Vagina (tissue), 2 donors: ENCODE measurements at places on chromosomes 1 and 21. TPM values are rescaled to one million over a fixed set of nuclear protein-coding genes. Genes with fewer than 3 reads are reported as not detected.

DNA sequence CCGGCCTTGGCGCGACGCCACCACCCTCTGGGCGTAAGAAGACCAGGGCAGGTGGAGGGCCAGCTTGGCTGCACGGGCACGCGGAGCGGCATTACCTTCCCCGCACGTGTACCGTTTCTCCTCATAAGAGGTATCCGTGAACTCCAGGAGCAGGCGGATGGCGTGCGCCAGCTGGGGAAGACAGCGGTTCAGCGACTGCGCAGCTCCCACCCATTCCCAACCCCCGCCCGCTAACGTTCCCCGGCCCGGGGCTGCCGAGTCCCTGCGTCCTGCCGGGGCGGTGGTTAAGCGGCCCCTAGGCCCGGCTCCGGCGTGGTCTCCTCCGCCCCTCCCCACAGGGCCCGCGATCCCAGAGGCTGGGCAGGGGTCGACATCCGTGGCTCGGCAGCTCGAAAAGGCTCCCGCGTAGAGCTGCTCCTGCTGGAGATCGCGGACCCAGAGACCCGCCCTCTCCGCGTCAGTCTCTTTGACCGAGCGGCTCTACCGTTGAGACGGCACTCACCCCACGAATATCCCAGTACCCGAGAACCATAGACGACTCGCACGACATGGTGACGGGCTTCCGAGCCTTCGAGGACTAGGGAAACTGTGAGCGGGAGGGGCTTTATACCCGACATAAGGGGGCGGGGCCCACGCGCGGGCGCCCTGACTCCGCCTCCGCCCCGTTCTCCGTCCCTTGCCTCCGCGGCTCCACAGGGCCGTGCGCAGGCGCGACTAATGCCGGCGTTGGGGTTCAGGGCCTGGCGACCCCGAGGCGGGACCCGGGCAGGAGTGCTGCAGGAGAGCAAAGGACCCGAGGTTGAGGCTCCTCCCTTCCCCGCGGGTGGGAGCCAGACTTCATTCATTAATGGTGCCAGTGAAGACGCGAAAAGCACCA lies 862 bp downstream of the GSTM3 start:
- peaks cover 21% of the 10 kb centered on the region for H3K4me1 ChIP-seq
- peak overlapping the region; percentile 90 for H3K27ac ChIP-seq
- no peak for DNase-seq
- no peaks in the 10 kb centered on the region for H3K27me3 ChIP-seq
- peaks cover 15% of the 10 kb centered on the region for H3K36me3 ChIP-seq
- H3K4me3 ChIP-seq: peak overlapping the region; percentile 83

DNA sequence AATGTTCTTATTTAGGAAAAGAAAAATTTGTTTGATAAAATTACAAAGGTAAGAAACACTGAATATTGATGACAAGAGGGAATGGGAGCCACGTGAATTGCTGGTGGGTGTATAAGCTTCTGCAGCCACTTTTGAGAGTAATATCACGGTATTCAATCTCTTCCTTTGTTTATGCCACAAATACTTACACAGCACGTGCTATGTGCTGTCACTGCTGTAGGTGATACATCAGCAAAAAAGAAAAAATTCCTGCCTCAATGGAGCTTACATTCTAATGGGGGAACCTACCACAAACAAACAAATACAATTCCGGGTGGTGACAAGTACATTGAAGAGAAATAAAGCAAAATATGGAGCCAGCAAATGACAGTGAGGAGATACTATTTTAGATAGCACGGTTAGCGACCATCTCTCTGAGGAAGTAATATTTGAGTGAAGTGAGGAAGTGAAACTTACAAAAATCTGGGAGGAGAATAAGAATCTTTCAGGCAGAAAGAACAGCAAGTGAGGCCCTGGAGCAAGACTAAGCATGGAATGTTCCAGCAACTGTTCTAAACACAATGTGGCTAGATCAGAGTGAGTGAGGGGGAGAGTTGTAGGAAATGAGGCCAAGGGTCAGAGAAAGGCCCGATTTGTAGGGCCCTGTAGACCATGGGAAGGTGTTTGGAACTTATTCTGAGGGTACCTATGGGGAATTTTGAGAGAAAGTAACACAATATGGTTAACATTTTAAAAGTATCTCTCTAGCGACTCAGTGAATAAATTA lies 2.6 kb upstream of the FCRLB start:
- H3K36me3 ChIP-seq: no peaks in the 10 kb centered on the region
- no peaks in the 10 kb centered on the region for H3K4me1 ChIP-seq
- no peak overlapping the region for H3K4me3 ChIP-seq

DNA sequence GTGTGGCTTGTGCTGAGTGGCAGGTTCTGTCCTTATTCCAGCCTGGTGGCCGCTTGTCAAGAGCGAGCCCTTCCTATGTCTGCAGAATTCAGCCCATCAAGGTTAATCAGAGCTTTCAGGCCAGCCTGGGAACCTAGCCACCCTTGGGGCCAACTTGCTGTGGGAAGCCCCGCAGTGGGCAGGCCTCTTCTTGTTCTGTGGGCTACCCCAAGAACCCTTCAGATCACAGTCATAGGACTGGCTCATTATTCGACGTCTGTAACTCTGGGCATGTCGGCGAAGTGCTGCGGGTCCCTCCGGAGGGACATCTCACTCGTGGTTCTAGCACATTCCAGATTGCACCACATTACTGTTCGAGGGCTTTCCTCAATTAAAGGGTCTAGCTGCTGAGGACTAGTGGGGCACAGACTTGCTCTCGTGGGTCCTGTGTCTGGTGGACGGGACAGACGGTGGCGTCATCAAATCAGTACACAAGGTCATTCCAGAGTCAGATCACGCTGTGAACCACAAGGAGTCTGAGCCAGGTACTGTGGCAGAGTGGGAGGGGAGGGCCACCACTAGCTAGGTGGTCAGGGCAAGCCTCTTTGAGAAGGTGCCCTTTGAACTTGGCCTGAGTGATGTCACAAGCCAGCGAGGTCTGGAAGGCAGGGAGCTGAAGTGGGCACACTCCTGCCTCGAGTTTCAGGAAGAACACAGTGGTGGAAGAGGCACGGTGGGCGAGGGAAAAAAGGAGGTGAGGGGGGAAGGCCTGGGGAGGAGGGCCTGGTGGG lies 20.3 kb upstream of the TNFRSF1B start:
- H3K27me3 ChIP-seq: no peaks in the 10 kb centered on the region
- peak overlapping the region; percentile 31 for H3K27ac ChIP-seq
- DNase-seq: no peak
- H3K4me3 ChIP-seq: no peak overlapping the region
- H3K4me1 ChIP-seq: peaks cover 22% of the 10 kb centered on the region

DNA sequence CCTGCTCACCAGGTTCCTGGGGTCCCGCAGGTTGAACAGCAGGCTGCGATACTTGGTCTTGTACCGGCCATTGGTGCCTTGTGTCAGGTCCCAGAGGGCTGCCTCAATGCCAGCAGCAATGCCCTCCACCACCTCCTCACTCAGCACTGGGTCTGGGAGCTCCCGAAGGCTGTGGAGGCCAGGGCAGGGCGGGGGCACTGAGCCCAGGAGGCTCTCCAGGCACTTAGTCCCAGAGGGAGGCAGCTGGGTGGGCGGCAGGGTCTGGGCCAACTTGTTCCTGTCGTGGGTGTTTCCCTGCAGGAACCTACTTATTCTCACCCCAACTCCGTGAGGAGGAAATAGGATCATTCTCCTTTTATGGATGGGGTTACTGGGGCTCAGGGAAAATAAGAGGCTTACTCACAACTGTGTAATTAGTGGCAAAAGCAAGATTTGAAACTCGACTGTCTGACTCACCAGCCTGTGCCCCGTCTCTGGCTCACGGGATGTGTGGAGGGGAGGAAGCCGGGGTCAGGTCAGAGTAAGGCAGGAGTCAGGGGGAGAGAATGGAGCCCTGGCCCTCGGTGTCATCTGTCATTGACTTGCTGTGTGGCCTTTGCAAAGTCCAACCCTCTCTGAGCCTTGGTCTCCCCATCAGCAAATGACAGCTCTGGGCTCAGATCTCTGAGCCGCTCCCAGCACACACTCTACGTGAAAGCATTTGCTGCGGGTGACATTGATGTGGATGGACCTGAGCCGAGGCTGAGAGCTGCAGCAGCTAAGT lies 17.2 kb downstream of the SPOCD1 start:
- no peak overlapping the region for H3K27ac ChIP-seq
- H3K4me1 ChIP-seq: peaks cover 14% of the 10 kb centered on the region
- no peaks in the 10 kb centered on the region for H3K27me3 ChIP-seq
- DNase-seq: no peak

The LCE1E gene
- total RNA-seq: not detected

GRCh38 chr1:58861506-58861905 lies 77.7 kb upstream of the JUN start:
- H3K4me1 ChIP-seq: no peaks in the 10 kb centered on the region
- DNase-seq: no peak
- H3K4me3 ChIP-seq: no peak overlapping the region
- no peak overlapping the region for H3K27ac ChIP-seq
- no peaks in the 10 kb centered on the region for H3K27me3 ChIP-seq
- no peaks in the 10 kb centered on the region for H3K36me3 ChIP-seq

GRCh38 chr1:228457017-228457395 lies 30.2 kb upstream of the RNF187 start:
- no peaks in the 10 kb centered on the region for H3K27me3 ChIP-seq
- H3K4me1 ChIP-seq: peaks cover 30% of the 10 kb centered on the region
- DNase-seq: no peak
- H3K27ac ChIP-seq: peak overlapping the region; percentile 88
- H3K4me3 ChIP-seq: peak overlapping the region; percentile 46

DNA sequence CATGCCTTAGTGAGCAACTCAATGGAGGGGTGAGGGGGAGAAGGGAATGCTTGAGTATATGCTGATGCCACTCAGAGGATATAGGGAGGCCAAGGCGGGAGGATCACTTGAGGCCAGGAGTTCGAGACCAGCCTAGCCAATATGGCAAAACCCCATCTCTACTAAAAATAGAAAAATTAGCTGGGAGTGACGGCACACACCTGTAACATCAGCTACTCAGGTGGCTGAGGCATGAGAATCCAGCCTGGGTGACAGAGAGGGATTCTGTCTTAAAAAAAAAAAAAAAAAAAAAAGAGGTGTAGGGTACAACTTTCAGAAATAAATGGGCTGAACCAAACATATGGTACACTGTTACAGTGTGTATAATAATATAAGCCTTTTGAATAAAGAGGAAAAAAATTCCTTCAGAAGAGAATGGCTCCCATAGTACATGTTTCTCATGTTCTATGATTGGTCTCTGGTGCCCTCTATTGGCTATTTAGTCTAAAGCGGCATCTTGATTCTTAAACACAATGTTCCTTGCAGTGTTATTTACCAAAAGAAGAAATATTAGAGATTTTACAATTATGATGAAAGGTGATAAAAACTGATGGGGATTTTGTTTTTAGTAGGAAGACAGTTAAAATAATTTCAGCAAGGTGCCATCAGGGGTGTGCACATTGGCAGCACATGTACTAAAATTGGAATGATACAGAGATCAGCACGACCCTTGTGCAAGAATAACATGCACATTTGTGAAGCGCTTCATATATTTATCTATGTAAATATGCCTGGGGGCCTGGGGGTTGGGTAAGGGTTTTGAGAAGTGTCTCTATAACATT lies 109.8 kb downstream of the PATJ start:
- H3K4me1 ChIP-seq: no peaks in the 10 kb centered on the region
- H3K27me3 ChIP-seq: no peaks in the 10 kb centered on the region
- no peaks in the 10 kb centered on the region for H3K36me3 ChIP-seq
- no peak overlapping the region for H3K4me3 ChIP-seq
- H3K27ac ChIP-seq: no peak overlapping the region

DNA sequence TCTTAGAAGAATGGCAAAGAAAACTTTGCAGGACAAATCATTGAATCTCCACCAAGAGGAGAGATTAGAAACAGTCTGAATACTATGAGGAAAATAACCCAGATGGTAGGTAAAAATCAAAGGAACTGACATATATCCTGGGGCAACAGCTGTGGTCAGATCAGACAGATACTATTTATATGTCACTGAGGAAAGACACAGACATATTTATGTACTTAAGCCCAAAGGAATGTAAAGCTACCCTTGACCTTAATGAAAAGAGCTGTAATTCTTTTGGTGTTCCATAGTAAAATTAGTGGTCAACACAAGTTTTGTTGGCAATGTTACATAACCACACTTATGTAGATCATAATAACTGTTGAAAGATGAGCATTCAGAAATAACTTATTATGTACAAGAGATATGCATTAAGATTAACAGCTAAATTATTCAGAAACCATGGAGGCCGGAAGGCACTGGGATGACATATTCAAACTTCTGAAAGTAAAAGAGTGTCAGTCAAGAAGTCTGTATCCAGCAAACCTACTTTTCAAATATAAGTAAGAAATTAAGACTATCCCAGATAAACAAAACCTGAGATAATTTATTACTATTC lies 166.1 kb upstream of the SAMSN1 start:
- no peak for DNase-seq
- no peaks in the 10 kb centered on the region for H3K4me1 ChIP-seq
- H3K4me3 ChIP-seq: no peak overlapping the region
- no peaks in the 10 kb centered on the region for H3K36me3 ChIP-seq
- no peak overlapping the region for H3K27ac ChIP-seq
- H3K27me3 ChIP-seq: no peaks in the 10 kb centered on the region

DNA sequence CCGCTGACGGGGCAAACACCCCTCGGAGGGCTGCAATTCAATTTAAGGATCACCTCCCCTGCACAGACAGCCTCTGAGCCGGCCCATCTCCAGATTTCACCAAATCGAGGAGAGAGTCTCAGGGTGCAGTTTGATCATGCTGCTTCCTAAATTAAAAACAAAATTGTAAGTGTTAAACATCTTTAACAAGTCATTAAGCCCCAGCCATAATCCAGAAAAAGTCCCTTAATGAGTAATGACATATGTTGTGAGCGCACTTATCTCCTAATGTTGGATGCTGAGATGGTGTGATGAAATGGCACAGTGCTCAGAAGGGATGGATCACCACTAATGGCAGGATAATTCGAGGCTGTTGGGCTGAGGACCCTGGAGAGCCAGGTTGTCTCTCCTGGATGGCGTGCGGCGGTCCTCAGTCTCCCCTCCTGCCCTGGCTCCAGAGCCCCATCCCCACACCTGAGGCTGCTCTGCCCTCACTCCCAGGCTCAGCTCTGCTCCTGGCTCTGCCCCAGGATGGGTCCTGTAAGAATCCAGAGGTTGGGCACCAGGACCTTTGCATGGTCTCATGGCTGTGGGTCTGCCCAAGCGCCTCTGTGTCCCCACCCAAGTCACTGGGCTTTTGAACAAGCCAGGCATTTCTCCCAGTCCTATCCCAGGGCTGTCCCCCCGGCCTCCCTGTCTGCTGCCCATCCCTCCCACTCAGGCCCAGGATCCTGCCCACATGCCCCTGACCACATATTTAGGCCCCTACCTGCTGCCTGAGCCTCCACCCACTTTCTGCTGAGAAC lies 224.4 kb upstream of the POU3F1 start:
- no peaks in the 10 kb centered on the region for H3K4me1 ChIP-seq
- no peak overlapping the region for H3K27ac ChIP-seq
- no peaks in the 10 kb centered on the region for H3K36me3 ChIP-seq

- H3K4me3 ChIP-seq: no peak overlapping the region
- H3K4me1 ChIP-seq: no peaks in the 10 kb centered on the region
- H3K27ac ChIP-seq: no peak overlapping the region
Observed at GRCh38 chr1:95793893-95794292, 559.9 kb downstream of the RWDD3 start.

GRCh38 chr1:107124694-107125093 lies 16.1 kb upstream of the NTNG1 start:
- H3K4me1 ChIP-seq: no peaks in the 10 kb centered on the region
- H3K4me3 ChIP-seq: no peak overlapping the region
- no peaks in the 10 kb centered on the region for H3K27me3 ChIP-seq
- no peak for DNase-seq
- H3K27ac ChIP-seq: no peak overlapping the region
- no peaks in the 10 kb centered on the region for H3K36me3 ChIP-seq

The AKNAD1 gene
- total RNA-seq: 3.9 TPM

GRCh38 chr1:109592916-109593315 lies 26.5 kb downstream of the GNAT2 start:
- H3K36me3 ChIP-seq: peaks cover 36% of the 10 kb centered on the region
- no peaks in the 10 kb centered on the region for H3K4me1 ChIP-seq
- DNase-seq: no peak
- no peak overlapping the region for H3K4me3 ChIP-seq

GRCh38 chr1:188365874-188366273 lies 1537.1 kb downstream of the PLA2G4A start:
- H3K27me3 ChIP-seq: no peaks in the 10 kb centered on the region
- no peaks in the 10 kb centered on the region for H3K4me1 ChIP-seq
- no peak for DNase-seq
- H3K27ac ChIP-seq: no peak overlapping the region
